ENCODE measurements at places on chromosomes 5 and 9.

DNA sequence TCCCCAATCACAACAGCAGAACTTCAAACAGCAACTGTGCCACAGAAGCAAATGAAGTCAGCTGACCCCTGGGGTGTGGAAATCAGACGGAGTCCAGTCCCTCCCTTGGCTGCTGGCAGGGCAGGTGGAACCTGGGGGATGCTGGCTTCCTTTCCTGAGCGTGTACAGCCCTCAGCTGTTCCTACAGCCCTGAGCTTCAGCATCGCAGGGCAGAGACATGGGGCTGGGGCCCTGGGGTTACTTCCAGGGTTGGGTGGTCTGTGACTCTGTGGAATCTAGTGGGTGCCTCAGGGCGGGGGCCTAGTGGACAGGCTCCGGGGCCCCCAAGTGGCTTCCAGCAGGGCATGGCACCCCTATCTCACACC is 7.3 kb upstream of the RXRA start:
- no peak for DNase-seq

GRCh38 chr5:169095976-169096375 is 205.0 kb downstream of the SLIT3 start:
- no peak for DNase-seq

DNA sequence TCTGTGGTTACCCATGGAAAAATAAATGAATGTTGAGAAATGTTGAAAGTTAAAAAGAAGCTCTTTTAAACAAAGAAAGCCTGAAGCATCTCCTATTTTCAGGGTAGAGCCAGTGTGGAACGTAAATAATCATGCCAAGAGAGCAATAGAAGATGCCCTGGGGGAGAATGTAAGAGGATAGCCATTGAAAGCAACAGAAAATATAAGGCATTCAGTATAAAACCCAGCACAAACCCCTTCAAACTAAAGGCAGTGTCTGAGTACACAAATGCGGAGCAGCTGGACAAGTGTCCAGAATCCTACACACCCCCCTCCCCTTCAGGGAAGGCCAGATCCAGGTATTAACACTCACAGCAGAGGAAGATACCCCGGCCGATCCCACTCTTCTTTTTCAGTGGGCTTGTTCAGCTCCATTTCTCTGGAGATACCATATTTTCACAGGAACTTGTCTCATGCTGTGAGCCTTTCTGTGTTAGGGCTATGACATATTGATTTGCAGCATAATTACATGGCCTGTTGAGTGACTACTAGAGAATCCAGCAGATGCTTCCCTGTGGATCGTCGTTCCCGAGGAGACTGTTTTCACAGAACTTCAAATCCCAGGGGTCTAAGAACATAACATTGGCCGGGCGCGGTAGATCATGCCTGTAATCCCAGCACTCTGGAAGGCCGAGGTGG is 101.2 kb downstream of the PLK2 start:
- DNase-seq: no peak

DNA sequence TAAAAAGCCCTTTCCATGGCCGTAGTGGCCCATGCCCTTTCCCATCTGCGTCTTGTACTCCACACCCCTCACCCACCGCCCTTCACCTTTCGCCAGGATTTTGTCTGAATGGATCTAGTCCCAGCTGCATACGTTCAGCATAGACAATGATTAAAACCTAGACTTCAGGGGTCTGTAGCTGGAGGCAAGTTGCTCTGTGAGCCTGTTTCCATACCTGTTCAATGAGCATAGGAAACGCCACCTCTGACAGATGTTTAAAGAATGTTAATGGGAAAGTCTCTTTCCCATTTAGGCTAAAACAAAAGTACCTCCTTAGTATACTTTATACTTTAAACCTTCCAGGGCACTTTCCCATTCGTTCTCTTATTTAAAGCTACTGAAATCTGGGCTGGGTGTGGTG is 105.7 kb downstream of the SPRY4 start:
- DNase-seq: no peak

GRCh38 chr9:134518004-134518606 is 123.5 kb upstream of the COL5A1 start:
- no peak for DNase-seq

- peak; percentile 58 for DNase-seq
Observed at GRCh38 chr5:68369457-68370125, 154.0 kb downstream of the PIK3R1 start.

All from stimulated activated CD4-positive, alpha-beta T cell treated with anti-CD3 and anti-CD28 coated beads, Interleukin-4, amount 100 ng/mL, for 24 hours (primary cell).